ENCODE measurements at places on chromosomes 6 and 20. TPM values are rescaled to one million over a fixed set of nuclear protein-coding genes. Genes with fewer than 3 reads are reported as not detected.

Gene FRMD1
- polyA plus RNA-seq: 0.30 TPM

- no peak for DNase-seq
Measured at GRCh38 chr6:144316862-144317195, 31.7 kb downstream of the UTRN start.

Gene BANF2
- not detected for polyA plus RNA-seq

Gene SLC32A1
- not detected for polyA plus RNA-seq

- no peak for DNase-seq
Measured at GRCh38 chr6:144897441-144897921, 612.3 kb downstream of the UTRN start.

Gene ARHGAP40
- polyA plus RNA-seq: 0.08 TPM

GRCh38 chr20:3248167-3248992, 9.4 kb upstream of the SLC4A11 start:
- DNase-seq: no peak
